ENCODE measurements at places on chromosomes 12 and 14. TPM values are rescaled to one million over a fixed set of nuclear protein-coding genes. Genes with fewer than 3 reads are reported as not detected.

DNA sequence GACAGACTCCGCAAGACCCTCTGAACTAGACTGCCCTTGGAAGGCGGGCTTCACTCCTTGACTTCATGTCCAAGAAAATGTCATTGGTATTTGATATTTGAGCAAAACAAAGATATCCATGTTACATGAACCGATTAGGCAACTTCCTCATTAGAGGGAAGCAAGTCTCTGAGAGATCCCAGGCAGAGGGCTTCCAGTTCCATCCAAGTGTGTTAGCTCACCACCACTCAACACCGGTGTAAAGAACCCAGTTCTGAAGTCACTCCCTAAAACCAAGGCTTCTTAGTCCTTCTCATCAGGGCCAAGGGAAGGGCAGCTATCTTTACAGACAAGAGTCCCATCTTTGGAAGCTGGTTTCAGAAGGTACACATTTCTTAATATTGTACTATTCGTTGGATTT is 87.2 kb upstream of the CDKN3 start:
- no peak for DNase-seq

DNA sequence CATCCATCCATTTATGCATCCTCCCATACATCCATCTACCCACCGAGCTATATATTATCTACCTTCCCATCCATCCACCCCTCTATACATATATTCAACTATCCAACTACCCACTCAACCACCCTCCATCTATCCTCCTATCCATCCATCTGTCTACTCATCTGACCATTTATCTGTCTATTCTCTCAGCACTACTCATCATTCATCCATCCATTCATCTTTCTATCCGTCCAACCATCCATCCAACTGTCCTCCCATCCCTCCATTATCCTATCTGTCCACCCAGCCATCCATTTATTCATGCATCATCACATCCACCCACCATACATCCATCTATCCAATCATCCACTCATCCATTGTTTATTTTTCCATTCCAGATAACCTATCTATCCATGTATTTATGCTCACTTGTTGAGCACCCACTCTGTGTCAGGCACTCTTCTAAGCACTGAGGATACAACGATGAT is 11.5 kb downstream of the ASB2 start:
- DNase-seq, result no peak

DNA sequence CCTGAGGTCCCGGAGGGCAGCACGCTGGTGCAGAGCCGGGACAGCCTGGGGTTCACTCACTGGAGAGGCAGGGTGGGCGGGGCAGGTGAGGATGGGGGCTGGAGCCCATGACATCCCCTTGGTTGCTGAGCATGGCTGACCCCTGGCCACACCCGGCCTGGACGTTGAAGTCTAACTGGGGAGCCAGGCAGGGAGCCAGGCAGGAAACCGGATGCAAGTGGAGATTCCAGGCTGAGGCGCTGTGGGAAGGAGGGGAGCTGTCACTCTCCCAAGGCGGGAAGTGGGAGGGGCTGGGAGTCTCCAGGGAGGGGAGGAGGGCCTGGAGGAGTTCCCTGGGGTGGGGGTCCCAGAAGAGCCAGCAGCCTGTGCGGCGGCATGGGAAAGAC is 7.7 kb upstream of the INF2 start:
- DNase-seq, result peak; percentile 52

DNA sequence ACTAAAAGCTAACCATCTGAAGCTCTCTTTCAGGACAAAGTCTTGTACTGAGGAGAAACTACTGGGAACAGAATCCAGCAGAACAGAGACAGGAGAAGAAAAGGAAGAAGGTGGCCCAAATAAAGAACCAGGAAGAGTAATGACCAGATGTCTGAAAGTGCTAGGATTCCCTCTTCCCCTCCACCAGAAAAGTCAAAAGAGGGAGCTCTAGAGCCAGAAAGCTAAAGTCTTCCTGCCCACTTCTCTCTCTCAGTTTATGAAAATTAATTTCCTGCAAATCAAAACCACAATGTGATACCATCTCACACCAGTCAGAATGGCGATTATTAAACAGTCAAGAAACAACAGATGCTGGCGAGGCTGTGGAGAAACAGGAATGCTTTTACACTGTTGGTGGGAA is 47.2 kb downstream of the SPPL3 start:
- DNase-seq, result peak; percentile 20

- no peak for DNase-seq
Measured at GRCh38 chr12:42969355-42969754, 379.8 kb upstream of the PRICKLE1 start.

Gene IGF1
- 1.4 TPM for total RNA-seq
